Fibroblast of gingiva (primary cell): ENCODE measurements at places on chromosomes 6 and 20.

DNA sequence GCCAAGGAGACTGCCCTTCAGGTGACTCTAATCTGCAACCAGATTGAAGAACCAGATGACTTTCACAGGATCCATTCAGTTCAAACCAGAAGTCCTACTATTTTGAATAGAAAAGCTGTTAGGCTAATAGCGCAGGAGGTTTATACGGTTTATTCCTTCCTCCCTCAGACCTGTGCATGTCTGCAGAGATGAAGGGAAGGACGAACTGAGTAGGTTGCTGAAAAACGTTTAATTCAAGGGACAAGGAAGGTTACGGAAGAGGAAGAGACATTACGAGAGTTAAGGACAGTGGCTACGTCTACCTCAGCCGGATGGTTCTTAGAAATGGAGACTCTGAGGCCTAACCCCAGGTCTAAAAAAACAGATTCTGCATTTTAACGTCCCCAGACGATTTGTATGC lies 978 bp downstream of the AURKA start:
- no peak for DNase-seq

DNA sequence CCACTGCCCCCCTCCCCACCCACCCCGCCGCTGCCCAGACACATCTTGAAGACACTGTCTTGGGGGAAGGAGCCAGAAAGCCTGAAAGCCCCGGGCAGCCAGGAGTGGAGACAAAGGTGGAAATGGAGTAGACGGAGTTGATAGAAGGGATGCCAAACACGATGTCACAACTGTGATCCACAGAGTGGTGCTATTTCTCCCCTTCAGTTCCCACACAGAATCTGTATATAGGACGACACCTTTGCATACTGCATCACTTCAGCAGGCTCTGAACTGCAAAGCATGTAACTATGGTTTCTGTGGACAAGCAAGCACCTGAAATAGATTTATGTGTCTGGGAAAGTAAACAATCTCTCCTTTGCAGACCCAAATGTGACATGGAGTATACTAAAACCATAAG lies 56.4 kb upstream of the F13A1 start:
- no peak for DNase-seq

DNA sequence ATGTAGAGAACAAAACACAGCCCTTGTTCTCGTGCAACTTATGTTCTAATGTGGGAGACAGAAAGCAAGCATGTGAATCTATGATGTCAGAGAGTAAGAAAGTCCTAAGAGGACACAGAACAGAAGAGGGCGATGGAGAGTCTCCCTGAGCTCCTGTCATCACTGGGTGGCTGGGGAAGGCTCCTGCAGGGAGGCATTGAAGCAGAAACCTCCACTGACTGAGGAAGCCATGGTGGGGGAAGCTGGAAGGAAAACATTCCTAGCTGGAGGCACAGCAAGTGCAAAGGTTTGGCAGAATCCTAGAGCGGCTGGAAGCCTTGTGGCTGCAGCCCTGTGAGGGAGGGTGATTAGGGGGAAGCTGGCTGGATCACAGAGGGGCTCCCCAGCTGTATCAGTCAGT lies 248.0 kb downstream of the CDH26 start:
- DNase-seq: peak; percentile 4

GRCh38 chr6:162726947-162727321 lies 632 bp downstream of the PRKN start:
- DNase-seq: no peak

GRCh38 chr6:6624269-6624990 lies 35.9 kb downstream of the LY86 start:
- no peak for DNase-seq

GRCh38 chr20:62159839-62160238 lies 16.3 kb downstream of the SS18L1 start:
- no peak for DNase-seq

DNA sequence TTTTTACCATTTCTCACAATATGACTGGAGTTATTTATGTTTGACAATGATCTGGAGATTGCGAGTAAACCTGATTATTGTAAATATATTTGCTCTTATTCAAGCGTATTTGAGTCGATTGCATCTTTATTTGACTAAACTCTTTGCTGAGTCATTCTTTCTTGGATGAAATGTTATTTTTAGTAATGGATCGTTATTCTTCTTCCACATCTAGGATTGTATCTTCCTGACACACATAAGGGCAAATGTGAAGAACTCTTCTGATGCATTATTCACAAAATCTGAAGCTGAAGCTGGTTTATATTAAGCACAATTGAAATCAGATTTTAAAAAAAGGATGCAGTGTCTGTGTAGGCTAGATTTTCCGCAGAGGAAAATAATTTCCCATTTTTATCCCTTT lies 68.2 kb downstream of the SEL1L2 start:
- peak; percentile 15 for DNase-seq

DNA sequence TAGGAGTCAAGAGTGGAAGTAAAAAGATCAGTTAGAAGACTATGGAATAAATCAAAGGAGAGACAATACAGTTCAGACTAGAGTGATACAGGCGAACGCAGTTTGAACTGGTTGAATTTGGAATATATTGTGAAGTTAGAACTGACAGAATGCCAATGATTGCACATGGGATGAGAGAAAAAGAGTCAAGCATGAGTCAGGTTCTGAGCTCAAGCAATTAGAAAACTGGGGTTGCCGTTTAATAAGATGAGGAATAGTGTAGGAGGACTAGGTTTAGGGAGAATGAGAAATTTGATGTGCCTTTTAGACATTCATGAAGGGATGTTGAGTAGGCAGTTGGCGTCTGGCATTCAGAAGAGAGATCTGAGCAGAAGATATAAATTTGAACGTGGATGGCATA lies 8.0 kb downstream of the RNF217 start:
- DNase-seq: peak; percentile 21

DNA sequence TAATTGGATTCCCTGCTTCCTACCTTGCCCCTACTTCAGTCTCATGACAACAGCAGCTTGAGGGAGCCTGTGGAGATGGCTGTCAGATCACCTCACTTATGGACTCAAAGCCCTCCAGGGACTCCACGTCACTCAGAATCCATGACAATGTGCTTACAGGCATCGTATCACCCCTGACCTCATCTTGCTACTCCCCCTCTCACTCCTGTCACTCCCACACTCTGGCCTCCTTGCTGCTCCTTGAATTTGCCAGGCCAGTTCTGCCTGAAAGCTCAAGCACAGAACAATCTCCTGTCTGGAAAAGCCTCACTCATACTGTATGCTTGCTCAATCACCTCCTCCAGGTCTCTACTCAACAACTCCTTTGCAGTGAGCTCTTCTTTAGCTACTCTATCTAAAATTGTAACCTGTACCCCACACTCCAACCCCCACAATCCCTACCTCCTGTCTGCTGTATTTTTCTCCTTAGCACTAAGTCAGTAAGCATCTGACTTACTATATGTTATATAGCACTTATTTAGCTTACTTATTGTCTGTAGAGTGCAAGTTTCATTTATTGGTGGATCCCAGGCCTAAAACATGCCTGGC lies 10.7 kb upstream of the GSTA4 start:
- DNase-seq: no peak

DNA sequence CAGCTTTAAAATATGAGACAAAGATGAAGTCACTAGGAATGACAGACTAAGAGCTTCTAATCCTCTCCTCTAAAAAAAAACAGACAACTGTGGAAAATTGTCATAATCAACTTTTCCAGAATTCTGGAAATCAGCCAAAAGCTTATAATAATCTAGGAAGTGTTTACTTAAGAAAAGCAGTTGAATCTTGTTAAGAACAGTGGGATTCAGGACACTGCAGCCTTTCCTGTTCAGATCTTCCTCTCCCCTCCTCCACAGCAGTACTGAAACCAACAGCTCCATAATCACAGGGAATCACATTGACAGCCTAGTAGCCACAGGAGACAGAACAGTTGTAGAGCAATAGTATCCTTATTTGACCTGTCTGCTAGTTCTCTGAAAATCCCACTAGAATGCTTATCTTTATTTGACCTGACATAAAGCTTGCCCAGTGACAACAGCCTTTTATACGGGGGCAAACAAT lies 41.6 kb downstream of the IBTK start:
- DNase-seq: no peak

GRCh38 chr6:23055523-23055922 lies 486.2 kb downstream of the HDGFL1 start:
- no peak for DNase-seq

GRCh38 chr6:5997420-5997987 lies 9.2 kb downstream of the NRN1 start:
- DNase-seq: no peak

GRCh38 chr6:104603108-104603745 lies 256.5 kb downstream of the HACE1 start:
- no peak for DNase-seq

DNA sequence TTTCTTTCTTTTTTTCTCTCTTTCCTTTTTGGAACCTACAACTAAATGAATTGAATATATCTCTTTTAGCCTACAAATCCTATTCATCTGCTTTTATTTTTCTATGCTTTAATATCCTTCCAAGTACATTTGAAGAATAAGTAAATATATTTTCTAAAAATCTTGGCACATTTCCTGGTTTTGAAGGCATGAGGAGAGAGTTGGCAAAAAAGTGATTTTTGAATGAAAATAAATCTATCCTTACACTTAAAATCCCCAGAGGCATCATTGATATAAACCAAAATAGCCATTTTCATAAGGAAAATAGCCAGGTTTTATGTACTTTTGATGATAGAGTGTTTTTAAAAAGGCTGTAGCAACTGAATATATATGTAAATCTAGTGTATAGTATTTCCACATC lies 69.0 kb downstream of the SAMD5 start:
- peak; percentile 41 for DNase-seq

DNA sequence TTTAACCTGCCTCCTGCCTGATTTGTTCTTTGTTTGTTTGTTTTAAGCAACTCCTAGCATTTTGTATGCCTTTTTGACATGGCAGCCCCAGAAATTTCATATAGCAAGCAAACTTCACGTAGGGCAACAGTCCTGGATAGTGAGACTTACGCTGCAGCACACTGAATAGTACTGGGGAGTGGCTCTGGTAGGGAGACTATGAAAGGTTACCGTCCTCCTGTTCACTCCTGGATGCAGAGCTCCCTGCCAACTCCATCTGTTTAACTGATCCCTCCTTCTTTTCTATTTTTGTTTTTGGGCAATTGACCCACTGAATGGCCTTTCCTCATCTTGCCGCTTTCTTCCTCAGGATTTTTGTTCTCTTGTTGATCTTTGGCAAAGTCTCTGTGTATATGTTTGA lies 44.5 kb upstream of the BMP6 start:
- no peak for DNase-seq

DNA sequence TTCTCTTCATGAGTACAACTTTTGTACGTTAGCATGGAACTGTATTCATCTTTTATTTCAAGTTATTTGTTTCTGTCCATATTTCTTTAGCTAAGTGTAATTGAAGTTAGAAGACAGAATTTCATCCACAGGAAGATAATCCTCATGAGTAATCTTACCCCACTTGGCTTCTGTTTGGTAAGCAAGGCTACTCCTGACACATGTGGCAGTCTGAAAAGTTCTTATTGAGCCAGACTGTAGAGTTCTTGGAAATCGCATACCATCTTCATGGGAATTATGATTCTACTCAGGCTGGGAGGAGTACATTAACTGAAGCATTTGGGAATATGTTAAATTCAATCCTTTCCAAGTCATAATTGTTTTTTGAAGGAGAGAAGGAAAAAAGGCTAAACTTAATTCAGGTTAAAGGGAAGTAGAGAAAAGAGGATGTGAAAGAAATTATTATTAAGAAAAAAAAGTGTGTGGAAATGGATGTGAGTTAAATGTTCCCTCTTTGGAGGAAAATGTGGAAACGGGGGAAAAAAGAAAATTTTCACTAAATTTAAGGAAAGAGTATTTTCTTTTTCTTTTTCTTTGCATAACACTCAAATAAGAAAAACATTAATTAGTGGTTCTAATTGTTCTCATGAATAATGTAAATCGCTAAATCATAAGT lies 41.5 kb upstream of the TENT5A start:
- peak; percentile 68 for DNase-seq

GRCh38 chr6:42260972-42261371 lies 43.3 kb upstream of the MRPS10 start:
- no peak for DNase-seq

GRCh38 chr20:48105526-48105925 lies 320.2 kb upstream of the SULF2 start:
- no peak for DNase-seq

DNA sequence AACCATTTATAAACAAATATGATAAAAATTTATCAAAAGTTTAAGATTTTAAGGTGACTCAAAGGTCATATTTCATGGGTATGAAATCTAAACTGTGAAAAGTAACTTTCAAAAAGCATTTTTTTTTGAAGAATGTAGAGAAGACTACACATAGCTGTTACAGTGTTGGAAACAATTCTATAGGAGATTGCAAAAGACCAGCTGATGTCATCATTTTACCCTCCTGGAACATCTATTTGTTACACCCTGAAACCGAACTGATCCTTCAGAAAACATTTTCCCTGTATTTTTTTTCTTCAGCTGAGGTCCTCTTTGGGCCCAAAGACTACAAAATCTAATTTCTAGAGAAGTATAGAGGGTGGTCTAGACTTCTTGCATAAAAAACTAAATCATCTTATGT lies 297.5 kb upstream of the FERMT1 start:
- DNase-seq: peak; percentile 7

DNA sequence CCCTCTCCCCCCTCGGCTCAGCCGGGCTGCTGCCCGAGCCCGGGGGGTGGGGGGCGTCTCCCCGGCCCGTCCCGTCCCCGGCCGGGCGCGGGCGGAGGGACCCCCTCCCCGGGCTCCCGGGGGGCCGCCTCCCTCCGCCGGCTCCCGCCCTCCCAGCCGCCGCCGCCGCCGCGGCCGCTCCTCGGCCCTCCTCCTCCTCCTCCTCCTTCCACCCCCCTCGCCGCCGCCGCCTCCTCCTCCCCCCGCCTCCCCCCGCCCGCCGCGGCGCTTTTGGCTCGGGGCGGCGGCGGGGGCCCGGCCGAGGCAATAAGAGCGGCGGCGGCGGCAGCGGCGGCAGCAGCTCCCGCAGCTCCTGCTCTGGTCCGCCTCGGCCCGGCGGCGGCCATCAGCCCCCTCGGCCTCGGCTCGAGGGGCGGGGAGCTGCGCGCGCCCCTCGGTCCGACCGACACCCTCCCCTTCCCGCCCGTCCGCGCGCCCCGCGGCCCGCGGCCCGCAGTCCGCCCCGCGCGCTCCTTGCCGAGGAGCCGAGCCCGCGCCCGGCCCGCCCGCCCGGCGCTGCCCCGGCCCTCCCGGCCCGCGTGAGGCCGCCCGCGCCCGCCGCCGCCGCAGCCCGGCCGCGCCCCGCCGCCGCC lies 38.7 kb downstream of the GNAS start:
- DNase-seq: peak; percentile 82

- no peak for DNase-seq
Measured at GRCh38 chr20:1163653-1164052, 21.1 kb downstream of the TMEM74B start.

- DNase-seq: no peak
Measured at GRCh38 chr6:30951907-30952469, 11.2 kb downstream of the MUCL3 start.

DNA sequence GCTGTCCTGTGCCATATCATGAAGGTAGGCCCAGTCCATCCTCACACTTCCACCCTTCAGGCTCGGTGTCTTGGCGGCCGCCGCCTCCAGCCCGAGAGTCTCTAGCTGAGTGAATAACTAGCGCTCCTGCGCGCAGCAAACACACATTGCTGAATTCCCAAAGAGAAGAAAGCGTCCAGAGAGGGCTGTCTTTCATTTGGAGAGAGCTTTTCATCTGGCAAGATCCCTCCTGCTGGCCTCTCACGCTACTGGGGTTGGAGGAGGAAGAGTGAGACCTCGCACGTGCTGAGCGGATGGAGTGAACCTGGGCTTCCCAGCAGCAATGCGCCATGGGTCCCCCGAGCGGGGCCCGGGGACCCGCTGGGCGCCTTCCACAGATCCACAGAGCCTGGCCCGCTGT lies 73.2 kb downstream of the NCR2 start:
- DNase-seq: no peak
